Esophagus mucosa (tissue), 1 donor: ENCODE measurements at places on chromosomes 4 and X. TPM values are rescaled to one million over a fixed set of nuclear protein-coding genes. Genes with fewer than 3 reads are reported as not detected.

DNA sequence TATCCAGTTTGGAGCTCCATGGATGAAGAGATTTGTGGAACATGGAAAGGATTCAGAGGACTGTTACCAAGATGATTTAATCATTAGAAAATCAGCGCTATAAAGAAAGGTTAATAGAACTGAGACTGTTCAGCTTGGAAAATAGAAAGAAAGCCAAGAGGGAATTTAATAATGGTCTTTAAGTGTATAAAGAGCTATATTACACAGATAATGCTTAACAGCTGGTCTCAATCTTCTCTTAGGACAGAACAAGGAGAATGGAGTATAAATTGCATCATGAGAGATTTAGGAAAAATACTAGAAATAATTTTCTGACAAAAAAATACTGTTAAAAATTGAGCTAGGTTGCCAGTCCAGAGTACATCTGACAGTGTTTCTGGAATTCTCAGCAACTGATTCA lies 91.3 kb upstream of the MAGEC2 start:
- no peak for ATAC-seq

DNA sequence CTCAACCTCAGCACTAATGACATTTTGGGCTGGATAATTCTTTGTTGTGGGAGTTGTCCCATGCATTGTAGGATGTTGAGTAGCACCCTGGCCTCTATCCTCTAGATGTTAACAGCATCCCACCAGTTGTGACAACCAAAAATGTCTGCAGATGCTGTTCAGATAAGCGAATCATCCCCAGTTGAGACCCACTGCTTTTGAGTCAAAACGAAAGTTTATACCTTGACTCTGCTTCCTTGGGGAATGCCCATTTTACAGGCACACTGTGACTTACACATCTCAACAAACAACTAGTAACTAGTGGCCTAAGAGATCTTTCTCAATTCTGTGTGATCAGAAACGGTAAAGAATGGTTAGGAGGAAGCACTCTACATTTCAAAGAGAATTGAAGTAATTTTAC lies 37.0 kb downstream of the SEPSECS start:
- ATAC-seq = no peak

- no peak for ATAC-seq
These were observed 107.4 kb downstream of the ADGRA3 start for GRCh38 chr4:22408474-22408873.

DNA sequence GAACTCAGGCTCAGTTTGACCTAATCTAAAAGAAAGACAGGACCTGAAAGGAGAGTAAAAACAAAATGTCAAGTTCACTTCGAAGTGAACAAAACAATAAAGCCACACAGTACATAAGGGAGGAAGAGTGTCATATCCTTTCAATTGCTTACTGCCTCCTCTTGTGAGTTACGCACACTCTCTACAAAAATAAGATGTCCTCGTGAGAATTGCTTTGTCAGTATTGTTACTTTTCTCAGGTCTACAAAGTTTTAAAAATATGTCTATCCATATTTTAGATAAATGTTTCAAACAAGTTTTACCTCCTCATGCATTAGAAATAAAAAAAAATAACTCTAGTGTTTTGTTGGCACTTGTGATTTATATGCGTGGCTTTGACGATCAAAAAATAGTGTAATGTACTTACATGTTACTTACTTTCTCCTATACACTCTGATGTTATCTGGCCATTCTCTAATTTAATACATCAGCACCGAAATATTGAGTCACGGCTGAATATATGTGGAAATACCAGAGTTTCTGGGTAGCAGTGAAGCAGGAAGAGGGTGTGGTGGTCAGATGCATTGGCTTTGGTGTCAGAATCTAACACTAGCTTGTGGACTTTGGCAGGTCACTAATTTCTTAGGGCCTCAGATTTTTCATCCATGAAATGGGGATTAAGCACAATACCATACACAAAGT lies 8.1 kb upstream of the MRPL1 start:
- ATAC-seq = peak; percentile 87

DNA sequence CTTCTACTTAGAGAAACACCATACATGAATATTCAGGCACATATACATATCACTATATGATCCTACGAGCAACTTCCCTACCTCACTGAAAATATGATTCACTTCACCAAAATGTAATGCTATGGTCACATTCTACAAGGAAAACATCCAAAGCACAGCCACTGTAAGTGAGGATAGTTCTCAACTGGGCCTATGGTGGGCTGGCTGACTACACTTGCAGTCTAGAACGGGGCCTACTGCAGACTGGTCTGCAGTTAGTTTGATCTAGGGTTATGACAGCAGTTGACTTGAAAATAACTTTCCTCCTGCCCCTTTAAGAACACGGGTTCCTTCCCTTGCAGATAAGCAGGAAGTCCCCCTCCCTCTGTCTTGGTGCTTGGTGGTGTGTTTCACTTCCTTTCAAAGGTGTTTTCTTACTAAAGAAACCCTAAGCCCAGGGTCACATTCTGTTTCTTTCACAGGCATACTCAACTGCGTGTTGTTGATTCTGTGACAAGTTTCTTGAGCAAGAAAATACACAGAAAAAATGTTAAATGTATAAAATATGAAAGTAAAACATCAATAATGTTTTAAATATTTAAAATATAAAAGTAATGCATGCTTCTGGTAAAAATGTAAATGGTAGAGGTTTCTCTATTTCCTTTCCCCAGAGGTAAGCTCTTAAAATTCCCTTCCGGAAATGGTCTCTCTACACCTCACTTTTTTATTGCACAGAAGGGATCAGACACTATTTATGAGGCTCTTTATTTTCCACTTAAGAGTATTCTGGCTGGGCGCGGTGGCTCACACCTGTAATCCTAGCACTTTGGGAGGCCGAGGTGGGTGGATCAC lies 18.0 kb upstream of the TMSB4X start:
- peak; percentile 56 for ATAC-seq

DNA sequence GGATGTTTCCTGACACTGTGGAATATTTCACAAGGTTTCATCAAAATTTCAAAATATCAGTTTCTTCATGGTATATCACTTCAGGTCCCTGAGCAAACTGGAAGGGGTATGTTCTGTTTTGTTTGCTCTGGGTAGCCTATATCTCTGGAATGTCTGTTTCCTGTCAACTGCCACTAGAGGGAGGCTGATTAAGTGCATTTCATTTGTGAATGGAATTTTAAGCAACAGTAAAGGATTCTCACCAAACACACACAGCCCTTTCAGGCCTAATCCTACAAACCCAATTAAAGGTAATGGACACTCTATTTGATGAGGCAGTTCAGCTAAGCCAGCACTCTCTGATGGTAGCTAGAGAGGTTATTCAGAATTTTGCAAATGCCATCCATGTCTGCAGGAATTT lies 307.1 kb downstream of the TEX13A start:
- no peak for ATAC-seq

GRCh38 chr4:85448906-85449890 lies 25.8 kb upstream of the ARHGAP24 start:
- ATAC-seq = no peak

DNA sequence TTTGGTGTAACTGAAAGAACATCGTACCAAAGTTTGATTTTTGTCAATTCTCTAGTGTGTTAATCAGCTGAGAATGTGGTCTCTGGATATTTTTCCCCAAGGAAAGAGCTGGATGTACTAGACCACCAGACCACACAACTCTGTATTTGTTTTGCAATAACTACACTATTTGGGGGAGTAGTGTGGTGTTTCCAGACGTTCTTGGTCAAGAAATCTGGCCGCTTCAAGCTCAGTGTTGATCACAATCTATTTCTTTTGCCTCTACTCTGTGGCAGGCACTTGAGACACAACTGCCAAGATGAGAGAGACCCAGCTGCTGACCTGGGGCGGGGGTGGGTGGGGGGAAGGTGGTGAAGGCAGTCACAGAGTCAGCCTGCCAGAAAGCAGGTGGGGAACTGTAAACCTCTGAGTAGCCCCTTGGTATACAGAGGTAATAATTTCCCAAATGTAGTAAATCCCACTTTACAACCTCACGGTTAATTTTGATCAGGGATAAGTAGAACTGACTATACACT lies 30.6 kb downstream of the PTTG2 start:
- no peak for ATAC-seq

DNA sequence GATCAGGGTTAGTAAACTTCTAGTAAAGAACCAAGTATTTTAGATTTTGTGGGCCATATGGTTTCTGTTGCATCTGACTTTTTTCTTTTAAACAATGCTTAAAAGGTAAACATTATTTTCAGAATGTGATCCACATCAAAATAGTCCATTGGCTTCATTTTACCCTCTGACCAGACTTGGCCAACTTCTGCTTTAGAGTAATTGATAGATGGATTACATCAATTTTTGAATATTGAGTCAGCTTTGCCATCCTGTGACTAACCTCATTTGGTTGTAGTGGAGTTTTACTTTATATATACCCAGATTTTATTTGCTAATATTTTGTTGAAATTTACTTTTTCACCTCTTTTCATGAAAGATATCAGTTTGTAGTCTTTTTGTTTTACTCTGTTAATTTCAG lies 559.8 kb downstream of the TLL1 start:
- ATAC-seq = no peak

GAGE2A gene
- total RNA-seq = not detected

IBSP gene
- total RNA-seq = not detected

GAGE12H gene
- not detected for total RNA-seq
